ELF-1 (cell line): ENCODE measurements at places on chromosomes 12 and 14.

- no peak for DNase-seq
Measured at GRCh38 chr12:42810006-42810405, 220.5 kb upstream of the PRICKLE1 start.

GRCh38 chr14:97486601-97487120 is 689.5 kb downstream of the VRK1 start:
- DNase-seq, result no peak

- DNase-seq, result no peak
Measured at GRCh38 chr12:124655048-124655697, 87.8 kb upstream of the NCOR2 start.

DNA sequence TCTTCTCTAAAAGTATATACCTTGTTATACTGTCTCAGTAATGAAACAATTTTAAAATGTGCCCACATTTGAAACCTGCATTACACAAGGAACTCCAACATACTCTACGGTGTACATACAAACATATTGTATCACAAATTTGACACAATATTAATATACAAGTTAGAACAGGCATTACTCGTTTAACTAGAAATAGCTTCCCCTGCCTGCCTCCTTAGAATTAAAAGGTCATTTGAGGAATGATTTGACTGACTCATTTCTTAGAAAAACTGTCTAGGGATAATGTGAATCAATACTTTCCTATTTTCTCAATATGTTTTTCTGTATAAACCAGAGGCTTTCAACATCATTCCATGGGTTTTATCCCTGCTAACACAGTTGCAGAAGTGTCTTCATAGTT is 73.7 kb downstream of the STON2 start:
- DNase-seq, result no peak

DNA sequence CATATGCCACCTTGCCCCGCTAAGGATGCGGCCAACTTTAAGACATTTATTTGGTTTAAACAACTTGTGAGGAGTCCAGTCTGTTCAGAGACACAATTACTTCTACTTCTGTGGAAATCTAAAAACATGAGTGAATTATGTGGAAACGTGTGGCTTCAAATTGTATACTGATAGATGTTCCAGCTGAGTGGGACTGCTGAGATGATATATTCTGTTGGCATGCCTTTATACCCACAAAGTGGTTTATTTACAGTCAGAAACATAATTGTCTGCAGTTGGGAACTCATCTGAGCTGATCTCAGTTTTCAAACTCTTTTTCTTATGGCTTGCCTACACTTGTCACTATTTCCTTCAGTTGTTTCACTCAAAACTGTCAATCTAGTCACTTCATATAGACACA is 67.8 kb downstream of the FLRT2 start:
- DNase-seq, result no peak

- DNase-seq, result no peak
Measured at GRCh38 chr12:25497021-25497420, 56.1 kb downstream of the LMNTD1 start.

DNA sequence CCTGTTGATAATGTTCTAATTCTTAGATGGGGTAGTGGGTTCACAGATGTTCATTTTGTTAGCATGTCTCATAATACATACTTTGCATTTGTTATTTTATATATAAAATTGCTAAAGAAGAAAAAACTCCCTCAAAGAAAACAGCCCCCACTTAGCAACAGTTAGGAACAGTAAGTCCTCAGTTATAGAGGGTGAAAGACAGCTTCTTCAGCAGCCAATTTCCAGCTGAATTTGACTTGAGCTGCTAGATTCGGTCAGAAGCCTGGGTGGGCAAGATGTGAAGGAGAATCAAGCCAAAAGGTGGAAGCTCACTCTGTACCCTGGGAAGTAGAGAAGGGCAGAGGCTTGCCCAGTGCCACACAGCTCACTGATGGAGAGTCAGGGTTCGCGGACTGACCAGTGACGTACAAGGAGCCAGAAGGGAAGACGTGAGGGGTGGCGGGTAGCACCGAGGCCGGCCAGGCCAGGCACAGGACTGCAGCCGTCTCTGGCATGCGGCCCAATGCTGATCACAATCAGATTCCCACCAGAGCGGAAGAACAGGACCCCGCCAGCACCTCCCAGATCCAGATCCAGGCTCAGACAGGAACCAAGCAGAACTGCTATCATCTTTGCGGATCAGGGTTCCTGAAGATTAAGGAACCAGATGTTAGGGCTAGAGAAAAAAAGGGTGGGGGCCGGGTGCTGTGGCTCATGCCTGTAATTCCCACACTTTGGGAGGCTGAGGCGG is 30.4 kb upstream of the VWF start:
- peak; percentile 78 for DNase-seq

DNA sequence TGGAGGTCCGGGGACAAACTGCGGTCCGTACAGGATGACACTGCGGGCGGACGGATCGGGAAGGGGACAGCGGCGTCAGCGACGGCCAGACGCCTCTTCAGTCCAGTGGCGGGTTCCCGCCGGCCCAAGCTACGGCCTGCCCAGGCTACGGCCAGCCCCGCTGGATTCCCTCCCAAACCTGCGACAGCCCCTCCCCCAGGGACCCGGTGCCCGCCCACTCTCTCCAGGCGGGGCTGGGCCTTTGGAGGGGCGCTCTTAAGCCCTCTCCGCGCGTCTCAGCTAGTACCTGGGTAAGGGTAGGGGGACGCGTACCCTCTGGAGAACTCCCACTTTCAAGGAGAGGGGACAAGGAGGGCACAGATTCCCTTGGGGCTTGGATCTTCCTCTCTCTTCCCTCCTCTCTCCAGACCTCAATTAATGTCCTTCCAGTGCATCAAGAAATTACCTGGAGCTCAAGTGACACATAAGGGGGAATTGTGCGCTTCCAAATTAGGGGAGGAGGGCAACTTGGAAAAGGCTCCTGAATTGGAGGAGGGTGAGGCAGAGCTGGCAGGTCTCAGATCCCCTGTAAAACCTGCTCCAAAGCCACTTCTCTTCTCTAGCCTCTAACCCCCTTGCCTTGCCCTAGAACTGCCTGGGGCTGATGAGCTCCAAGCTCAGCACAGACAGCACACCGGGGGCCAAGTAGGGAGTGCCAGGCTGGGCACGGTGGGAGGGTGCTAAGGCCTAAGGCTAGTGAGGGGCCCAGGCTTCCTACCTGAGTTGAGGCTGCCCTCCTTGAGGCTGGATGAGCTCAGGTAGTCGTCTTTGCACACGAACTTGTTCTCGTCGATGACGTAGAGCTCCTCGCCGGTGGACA is 3.1 kb downstream of the LHX5 start:
- DNase-seq, result peak; percentile 64

- no peak for DNase-seq
Measured at GRCh38 chr14:103869406-103870143, 22.2 kb upstream of the PPP1R13B start.

- no peak for DNase-seq
Measured at GRCh38 chr12:4866299-4866698, 43.4 kb upstream of the KCNA1 start.

- DNase-seq, result no peak
Measured at GRCh38 chr12:78194448-78194847, 363.8 kb downstream of the NAV3 start.

DNA sequence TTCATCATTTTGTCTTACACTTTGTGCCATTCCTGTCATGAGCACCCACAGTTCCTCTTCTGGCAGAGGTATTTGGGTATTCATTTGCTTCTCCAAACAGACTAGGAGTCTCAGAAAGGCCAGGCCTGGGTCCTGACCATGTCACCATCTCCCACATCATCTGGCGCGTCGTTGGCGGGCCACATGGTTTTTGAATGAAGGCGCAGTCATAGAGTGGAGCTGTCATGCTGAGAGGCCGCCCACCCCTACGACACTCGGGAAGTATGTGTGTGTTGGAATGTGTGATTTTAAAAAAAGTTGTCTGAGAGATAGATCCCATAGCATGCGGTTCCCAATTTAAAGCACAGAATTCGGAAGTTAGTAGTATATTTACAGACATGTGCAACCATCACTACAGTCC is 15.6 kb upstream of the TTC7B start:
- DNase-seq, result no peak

GRCh38 chr14:29858299-29858698 is 69.3 kb downstream of the PRKD1 start:
- no peak for DNase-seq

- DNase-seq, result no peak
Measured at GRCh38 chr12:124217508-124218242, 77.2 kb upstream of the RFLNA start.

- DNase-seq, result peak; percentile 30
Measured at GRCh38 chr14:97033556-97034081, 236.4 kb downstream of the VRK1 start.

GRCh38 chr14:93304771-93305170 is 28.1 kb downstream of the BTBD7 start:
- DNase-seq, result no peak

GRCh38 chr12:10211940-10212738 is 538 bp upstream of the GABARAPL1 start:
- DNase-seq, result peak; percentile 98

- no peak for DNase-seq
Measured at GRCh38 chr12:1326258-1326657, 268.1 kb downstream of the FBXL14 start.

- no peak for DNase-seq
Measured at GRCh38 chr14:102279282-102279681, 25.7 kb downstream of the MOK start.

- no peak for DNase-seq
Measured at GRCh38 chr12:75765170-75766059, 254.0 kb upstream of the KRR1 start.

GRCh38 chr12:128783129-128783574 is 40.6 kb downstream of the SLC15A4 start:
- DNase-seq, result no peak

- DNase-seq, result no peak
Measured at GRCh38 chr12:15196221-15196620, 25.0 kb downstream of the RERG start.

DNA sequence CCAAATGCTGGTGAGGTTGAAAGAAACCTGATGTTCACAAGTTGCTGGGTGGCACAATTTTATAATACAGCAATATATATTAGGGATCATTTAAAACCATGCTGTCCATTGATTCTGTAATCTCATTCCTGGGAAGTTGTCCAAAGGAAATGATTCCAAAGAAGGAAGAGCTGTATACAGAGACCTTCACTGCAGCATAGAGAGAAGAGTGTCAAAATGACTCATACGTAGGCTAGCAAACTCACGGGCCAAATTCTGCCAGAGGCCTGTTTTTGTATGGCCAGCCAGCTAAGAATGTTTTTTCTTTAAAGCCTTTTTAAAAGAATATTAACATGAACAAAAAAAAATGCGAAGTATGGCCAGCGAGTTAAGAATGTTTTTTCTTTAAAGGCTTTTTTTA is 69.2 kb upstream of the MED13L start:
- no peak for DNase-seq

DNA sequence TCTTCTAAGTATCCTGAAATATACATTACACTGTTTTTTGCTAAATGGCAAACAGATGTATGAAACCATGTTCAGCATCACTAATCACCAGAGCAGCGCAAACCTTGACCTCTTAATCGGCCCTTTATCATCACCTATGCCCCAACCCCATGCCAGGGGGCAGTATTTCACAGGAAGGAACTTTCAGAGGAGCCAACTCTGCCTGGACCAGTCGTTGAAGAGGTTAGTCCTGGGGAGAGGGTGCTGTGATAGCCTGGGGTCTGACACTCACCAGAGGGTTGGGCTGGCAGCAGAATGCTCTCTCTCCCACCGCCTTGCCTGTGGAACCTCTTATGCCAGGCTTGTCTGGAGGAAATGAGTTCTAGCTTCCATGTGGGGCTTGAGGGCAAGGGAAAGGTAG is 411.7 kb downstream of the TMEM117 start:
- DNase-seq, result peak; percentile 15

DNA sequence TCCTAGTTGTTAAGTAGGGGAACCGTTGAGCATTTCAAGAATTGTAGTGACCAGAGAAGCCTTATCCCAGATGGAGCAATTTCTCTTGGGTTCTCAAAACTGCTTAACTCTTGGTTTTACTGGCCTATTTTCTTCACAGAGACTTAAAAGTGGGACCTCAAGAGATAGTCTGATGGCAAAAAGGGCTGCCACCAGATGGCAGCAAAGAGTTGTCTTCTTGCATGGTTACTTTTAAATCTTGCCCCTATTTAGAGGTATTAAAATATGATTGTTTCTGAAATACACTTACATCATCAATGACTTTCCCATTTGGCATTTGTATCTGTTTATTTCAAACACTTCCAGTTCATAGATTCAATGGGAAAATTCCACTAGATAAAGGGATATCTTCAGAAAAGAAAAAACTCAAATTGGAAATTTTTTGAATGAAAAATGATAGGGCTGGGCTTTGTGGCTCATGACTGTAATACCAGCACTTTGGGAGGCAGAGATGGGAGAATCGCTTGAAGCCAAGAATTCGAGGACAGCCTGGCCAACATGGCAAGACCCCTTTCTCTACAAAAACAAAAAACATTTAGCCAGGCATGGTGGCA is 69.9 kb upstream of the CNTN1 start:
- DNase-seq, result peak; percentile 58

- DNase-seq, result no peak
Measured at GRCh38 chr12:93018610-93019009, 89.5 kb upstream of the EEA1 start.

DNA sequence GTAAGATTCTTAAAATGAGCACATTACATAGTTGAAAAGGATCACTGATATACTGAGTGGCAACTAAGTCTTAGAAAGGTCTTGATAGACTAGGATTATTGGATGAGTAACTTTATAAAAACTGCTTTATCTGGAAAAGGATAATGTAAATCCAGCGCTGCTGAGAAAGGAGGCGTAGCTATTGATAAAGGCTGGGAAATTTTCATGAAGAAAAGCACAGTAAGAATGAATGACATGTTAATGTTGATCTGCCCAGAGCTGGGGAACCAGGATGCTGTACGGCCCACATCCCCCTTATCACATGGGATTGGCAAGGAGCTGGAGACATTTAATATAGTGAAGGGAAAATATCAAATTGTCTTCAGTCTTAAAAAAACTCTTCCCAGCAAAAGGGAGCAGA is 174.0 kb downstream of the APAF1 start:
- DNase-seq, result no peak

DNA sequence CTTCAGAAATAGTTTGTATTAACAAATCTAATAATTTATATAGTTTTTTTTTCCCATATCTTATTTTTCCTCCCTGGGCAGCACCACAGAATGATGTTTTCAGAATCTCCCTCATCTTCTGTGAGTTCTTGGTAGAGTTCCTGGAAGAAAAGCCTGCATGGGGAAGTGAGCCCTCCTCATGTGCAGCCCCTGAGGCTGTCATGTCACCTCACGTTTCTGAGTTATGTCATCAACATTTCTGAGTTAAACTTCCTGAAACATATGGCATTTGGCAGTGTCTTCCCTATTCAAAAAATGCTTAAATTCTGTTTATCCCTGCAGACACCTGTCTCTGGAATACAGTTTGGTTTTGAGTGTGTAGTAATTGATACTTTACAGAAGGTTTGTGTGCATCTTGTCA is 979.0 kb downstream of the TMEM121 start:
- DNase-seq, result no peak

GRCh38 chr14:94601884-94602391 is 10.3 kb upstream of the SERPINA3 start:
- DNase-seq, result peak; percentile 57

DNA sequence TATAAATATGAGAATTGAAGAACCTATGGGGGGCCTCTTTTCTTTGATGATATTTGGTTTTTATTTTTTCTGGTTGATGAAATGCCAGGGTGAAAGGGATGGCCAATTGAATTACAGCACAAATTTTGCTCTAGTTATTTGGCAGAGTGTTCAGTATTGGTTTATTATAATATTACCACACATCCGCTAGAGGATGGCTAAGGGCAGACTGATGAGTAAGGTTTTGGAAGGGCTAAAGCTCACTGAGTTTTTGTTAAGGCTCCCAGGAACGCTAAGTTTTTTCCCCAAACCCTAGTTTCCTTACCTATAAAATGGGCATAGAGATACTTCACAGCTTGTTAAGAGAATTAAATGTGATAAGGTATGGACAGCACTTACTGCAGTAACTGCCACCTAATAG is 34.3 kb upstream of the LRRC10 start:
- DNase-seq, result no peak
